ENCODE measurements at places on chromosomes 3 and 15.

- no peak for DNase-seq
These were observed 20.5 kb downstream of the BOC start for GRCh38 chr3:113231827-113232253.

GRCh38 chr15:63610209-63610841 is 13.1 kb downstream of the FBXL22 start:
- peak; percentile 89 for DNase-seq

DNA sequence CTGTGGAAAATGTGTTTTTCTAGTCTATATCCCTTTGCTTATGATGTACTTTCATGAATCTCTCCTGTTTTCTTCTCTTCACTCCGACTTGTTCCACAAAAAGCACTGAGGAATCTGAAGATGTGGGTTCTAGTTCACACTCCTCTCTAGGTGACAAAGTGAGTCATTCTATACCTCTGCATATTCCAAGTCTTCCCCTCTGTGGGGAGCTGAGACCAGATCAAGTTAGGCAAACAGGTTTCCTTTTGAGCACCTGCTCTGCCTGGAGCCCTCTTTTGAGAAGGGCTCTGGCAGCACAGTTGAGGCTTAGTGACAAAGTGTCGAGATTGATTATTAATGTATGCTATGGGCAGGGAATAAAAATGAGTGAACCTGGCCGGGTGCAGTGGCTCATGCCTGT is 82.4 kb upstream of the VGLL4 start:
- no peak for DNase-seq

DNA sequence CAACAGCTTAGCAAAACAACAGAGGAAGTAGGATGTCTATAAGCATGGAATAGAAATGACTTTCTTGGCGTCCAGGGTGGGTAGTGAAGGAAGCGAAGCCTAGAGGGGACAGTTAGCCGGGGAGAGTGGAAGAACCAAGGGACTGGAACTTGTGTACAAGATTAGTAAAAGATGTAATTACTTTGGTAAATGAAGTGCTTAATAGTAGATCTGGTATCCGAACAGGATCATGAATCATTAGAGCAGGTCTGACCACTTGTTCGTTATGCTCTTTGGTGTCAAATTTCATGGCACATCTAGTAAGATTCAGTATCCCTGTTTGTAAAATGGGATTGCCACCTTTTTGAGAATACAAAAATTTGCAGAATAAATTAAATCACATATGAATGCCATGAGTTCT is 112.5 kb upstream of the MLF1 start:
- no peak for DNase-seq

DNA sequence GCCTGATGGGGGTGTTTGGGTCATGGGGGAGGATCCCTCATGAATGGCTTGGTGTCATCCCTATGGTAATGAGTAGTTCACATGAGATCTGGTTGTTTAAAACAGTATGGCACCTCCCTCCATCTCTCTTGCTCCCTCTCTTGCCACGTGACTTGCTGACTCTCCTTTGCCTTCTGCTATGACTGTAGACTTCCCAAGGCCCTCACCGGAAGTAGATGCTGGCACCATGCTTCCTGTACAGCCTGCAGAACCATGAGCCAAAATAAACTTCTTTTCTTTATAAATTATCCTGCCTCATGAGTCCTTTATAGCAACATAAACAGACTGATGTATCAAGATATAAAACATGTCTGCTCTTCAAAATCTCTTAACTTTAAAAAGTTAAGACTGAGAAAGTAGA is 96.1 kb downstream of the TFDP2 start:
- DNase-seq, result no peak

GRCh38 chr3:123732447-123732846 is 147.6 kb upstream of the HACD2 start:
- DNase-seq, result no peak

DNA sequence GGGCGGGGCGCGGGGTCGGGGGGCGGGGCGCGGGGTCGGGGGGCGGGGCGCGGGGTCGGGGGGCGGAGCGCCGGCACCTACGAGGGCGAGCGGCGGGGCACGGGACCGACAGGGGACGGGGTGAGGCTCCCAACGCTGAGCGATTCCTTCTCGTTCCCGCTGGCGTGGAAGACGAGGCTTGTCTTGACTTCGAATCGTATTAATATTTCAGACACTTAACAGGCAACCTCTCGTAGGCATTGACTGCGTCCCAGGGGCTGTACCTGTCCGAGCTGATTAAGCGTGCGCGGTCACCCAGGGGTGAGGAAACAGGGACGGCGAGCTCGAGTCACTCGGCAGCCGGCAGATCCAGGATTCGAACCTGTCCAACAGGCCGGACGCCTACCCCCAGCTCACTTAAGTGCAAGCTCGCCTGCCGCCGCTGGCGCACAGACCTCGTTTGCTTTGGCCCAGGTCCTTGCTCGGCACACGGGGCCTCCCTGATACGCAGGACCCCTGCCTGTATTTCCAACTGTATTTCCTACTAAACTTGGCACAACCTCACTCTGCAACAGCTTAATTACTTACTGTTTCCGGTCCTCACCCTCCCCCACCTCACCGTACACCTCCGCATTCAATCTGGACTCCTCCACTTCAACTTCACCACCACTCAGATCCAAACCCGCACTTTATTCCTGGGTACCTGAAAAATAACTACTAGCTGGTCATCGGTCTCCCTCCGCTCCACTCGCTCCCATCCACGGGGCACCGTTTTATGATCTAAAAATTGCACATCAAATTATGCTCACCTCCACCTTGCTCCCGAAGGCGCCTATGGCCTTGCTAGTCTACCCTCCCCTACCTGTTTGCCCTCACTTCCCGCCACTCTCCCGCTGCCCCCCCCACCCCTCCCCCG is 722 bp upstream of the ZXDC start:
- peak; percentile 21 for DNase-seq

GRCh38 chr15:95226835-95227234 is 995.5 kb downstream of the MCTP2 start:
- DNase-seq, result no peak

DNA sequence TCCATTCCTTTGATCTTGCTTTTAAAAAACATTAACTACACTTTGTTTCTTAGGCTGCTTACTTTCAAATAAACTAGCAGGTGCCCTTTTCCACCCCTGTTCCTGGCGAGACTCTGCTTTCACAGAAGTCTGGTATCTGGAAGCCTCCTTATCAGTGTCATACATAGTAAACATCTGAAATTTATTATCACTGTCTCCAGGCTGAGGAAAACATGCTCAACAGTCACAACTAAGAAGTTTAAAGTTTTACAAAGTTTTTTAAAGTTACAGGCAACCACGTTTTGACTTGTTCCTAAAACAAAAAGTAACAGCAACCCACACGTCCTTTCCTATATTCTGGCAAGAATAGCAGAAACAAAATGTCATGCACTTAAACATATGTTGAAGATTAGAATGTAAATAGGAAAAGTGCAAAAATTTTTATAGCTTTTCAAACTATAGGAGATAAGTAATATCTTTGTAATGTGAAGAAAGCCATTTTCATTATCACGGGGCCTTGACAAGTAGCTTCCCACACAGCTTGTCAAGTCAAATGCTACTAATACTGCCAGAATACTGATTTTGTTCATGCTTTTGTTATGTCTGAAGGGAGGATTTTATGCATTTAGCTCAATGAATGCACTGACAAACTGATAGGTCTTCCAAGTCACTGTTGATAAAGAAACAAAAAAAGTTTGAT is 275.2 kb upstream of the KCNMB2 start:
- DNase-seq, result no peak

DNA sequence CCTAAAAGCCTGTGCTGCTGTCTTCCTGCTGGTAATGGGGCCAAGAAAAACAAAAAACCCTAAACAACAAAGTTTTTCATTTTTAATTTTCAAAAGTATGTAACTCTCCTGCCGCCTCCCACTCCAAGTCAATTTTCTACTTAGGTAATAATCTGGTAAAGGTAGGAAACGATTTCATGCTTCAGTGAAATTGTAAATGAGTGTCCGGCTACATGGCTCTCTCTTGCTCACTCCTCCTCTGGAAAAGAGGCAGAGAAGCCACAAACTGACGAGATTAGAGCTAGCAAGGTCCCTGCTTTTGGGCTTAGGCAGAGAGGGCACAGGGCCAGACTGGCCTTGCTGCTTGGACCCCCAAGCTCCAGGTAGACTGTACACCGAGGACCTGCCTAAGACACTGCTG is 23.5 kb downstream of the KLHL25 start:
- DNase-seq, result no peak

GRCh38 chr3:74023395-74023794 is 398.7 kb upstream of the PDZRN3 start:
- DNase-seq, result no peak

- DNase-seq, result no peak
These were observed 114.4 kb downstream of the TPRA1 start for GRCh38 chr3:127475975-127476705.

DNA sequence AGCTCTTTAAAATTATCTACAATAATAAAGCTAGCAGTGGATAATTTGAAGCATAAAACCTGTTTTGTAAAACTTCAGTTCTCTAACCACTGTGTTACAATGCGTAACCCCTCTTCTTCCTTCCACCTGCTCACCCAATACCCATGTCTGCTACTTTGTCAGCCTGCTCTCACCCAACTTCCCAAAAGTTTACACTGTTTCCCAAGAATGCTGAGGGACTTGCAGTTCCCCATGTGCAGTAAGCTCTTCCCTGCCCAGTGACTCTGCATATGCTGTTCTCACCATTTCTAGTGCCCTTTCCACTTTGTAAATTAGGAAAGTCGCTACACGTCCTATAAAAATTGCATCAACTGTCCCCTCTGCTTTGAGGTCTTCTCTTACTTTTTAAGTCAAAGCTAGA is 315.9 kb upstream of the SEMA6D start:
- no peak for DNase-seq

DNA sequence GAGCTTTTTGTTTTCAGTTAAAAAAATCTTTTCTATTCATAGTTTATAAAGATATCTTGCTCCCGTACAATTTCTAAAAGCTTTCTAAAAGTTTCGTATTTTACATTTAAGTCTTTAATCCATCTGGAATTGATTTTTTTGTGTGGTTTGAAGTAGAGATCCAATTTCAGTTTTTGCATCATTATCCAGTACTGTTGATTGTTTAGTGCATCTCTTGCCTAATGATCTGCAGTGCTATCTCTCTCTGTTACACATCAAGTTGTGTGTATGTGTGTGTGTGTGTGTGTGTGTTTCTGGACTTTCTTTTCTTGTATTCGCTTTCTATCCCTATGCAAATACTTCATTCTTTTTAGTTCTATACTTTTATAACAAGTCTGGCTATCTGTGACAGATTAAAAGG is 605.8 kb upstream of the DPPA4 start:
- no peak for DNase-seq

GRCh38 chr15:36810656-36811449 is 231.4 kb downstream of the CDIN1 start:
- no peak for DNase-seq

DNA sequence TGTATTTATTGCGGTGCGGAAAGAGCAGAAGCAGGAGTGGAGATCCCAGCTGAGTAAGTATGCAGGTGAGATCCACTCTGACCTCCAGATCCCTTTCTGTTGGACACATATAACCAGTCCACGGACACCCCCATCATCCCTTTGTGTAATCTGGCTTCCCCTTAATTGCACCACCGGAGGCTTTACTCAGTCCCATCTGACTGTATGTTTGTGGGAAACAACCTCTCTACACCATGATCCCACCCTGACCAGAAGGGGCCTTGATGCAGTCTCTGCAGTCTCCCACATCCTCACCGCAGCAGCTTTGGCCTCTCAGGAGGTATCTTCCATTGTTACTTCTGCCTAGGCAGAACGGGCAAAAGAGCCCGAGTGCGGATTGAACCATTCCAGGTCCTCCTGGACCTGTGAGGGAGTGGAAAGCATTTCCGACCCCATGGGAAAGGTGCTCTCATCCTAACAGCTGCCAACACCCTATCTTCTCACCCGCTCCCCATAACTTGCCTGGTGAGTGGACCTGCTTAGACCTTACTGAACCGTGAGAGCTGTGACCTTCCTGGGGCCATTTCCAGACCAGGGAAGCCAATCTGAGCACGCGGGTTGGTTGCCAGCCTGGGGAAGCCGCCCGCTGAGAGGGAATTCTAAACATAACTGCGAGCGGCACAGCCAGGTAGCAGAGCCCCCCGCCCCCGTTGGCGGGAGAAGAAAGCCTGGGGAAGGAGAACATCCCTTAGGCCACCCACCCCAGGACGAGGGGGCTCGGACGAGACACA is 1.1 kb downstream of the SLCO2A1 start:
- no peak for DNase-seq

- DNase-seq, result no peak
These were observed 128.6 kb downstream of the STT3B start for GRCh38 chr3:31661286-31661685.

DNA sequence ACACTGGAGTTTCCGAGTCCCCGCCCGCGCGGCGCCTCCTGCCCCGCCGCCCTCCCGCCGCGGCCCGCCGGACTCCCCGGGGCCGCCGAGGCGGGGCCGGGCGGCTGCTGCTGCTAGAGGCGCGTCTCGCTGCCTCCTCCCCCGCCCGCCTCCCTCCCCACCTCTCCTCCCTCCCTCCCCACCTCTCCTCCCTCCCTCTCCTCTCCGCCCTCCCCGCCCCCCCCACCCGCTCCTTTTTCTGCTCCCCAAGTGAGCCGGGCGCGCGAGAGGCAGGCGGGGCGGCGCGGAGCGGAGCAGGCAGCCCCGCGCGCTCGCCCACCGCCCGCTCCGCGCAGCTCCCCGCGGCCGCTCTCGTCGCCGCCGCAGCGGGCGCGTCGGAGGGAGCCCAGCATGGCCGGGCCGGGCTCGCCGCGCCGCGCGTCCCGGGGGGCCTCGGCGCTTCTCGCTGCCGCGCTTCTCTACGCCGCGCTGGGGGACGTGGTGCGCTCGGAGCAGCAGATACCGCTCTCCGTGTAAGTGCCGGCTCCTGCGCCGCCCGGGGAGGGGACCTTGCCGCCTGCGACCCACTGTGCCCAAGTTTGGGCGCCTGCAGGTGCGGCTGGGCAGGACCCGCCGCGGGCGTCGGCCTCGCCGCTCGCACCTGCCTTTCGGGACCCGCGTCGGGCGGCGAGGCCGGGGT is at the start of gene CACNA2D3:
TSS of gene CACNA2D3 (plus strand) at position 229 of the 679 bp plus-strand sequence.
- DNase-seq, result peak; percentile 57

DNA sequence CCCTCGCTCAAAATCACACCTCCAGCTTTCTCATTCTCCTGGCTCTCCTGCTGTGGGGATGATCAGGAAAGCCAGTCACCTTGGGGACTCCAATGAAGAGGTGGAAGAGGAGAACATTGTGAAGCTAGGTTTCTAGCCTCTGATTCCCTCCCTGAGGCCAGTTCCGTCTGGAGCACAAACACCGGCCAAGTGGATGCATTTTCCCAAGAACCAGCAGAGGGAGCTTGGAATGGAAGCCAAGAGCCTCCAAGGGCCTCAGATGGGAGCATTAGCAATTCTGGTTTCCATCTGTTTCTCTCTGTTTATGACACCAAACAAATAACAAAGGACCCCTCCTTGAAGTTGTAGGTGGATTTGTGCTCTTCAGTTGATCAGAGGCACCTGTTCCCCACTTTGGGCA is 40.6 kb upstream of the NMNAT3 start:
- peak; percentile 69 for DNase-seq

GRCh38 chr3:58018892-58019742 is 10.9 kb downstream of the FLNB start:
- no peak for DNase-seq

- no peak for DNase-seq
These were observed 15.7 kb upstream of the RBP1 start for GRCh38 chr3:139555249-139555648.

- DNase-seq, result no peak
These were observed 20.0 kb downstream of the SLC35G2 start for GRCh38 chr3:136838641-136839555.
